ENCODE measurements at places on chromosomes 1 and 21.

- no peak for DNase-seq
Measured at GRCh38 chr1:230401101-230401500, 25.0 kb downstream of the PGBD5 start.

GRCh38 chr1:16418823-16419425 lies 18.3 kb downstream of the SPATA21 start:
- DNase-seq: no peak

DNA sequence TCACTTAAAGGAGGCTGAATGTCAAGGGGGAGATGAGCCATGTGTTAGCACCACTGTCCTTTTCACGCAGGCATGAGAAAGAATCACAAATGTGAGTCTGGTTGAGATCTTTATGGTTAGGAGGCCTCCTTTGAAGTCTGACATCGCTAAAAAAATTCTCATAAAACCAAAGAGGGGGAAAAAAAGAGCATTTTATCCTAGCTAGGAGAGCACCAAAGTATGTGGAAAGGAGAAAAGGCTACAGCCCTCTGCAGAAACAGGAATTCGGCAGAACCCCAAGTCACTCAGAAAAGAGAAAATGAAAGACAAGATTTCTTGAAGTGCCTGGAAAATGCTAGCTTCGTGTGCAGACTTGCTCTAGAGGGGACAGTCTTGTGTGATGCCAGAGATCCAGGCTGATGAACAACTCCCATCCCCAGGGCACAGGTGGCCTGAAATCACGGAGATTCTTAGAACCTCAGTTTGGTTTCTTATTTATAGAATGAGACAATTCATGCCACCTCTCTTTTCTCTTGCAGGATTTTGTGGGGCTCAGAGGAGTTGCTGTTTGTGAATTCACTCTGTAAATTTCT lies 61.5 kb downstream of the RUNX1 start:
- no peak for DNase-seq

DNA sequence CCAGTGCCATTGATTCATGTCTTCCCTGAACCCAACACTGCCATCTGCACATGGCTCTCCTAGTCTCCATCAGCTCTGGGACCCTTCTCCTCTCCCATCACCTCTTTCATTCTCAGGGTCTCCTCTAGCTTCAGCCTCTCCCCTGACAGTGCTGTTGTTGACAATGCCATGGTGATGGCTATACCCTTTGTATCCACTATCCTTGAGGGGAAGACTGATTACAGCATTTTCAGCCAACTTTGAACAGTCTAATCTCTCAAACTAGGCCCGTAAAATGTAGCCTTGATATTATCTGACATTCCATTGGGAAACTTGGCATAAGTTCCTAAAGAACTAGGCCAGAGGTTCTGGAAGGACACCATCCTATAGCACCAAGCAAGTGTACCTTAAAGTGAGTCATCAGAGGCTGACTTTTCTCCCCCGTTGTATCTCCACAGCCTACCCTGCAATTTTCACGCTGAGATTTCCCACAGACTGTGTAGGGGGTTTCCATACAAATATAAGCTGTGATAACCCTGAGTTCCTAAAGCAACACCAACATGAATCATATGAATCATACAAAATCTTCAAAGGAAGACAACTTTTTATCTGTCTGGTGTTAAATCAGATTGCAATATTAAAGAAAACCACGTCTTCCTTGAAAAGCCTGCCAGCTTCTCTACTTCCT lies 5.8 kb downstream of the HAO2 start:
- DNase-seq: peak; percentile 84

DNA sequence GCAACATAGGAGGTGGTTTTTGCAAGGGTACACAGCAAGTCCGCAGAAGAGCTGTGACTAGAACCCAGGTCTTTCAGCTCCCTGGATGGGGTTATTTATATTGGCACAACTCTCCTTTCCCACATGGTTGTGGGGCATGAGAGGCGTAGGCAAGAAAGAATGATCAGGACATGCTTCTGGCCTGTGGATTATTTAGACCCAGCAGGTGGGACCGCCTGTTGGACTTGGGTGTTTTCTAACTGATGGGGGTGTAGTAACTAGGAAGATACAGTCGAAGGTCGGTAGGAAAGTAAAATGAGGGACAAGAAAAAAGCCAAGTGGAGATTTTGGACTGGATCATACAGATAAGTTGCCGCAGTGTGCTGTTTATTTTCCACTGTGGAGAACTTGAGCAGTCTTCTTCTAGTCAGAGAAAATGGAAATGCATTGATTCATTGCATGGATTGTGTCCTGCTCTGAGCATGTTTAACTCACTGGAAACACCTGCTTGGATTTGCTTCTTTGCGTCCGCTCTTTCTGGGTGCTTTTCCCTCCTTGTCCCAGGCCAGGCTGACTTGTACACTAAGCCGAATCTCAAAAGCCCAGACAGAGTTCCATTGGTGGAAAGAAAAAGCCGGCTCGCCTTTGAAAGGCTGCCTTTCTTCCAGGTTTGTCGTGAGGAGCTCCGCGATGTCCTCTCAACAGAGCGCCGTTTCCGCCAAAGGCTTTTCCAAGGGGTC lies 592 bp downstream of the CRCT1 start:
- DNase-seq: no peak

- no peak for DNase-seq
Measured at GRCh38 chr21:31343680-31344480, at the start of gene TIAM1. TSS of gene TIAM1 (minus strand) at chr21:31344261. CDS start at chr21:31266972, 77,289 bp downstream.

- no peak for DNase-seq
Measured at GRCh38 chr1:54763816-54764132, 549 bp downstream of the PARS2 start.

- no peak for DNase-seq
Measured at GRCh38 chr1:220431554-220432239, 96.2 kb upstream of the MARK1 start.
